Left renal pelvis (tissue), 4 donors: ENCODE measurements at places on chromosomes 2 and 18. TPM values are rescaled to one million over a fixed set of nuclear protein-coding genes. Genes with fewer than 3 reads are reported as not detected.

The ATL2 gene
- 68.7 TPM for polyA plus RNA-seq

The CTAGE1 gene
- not detected for polyA plus RNA-seq

The IL36RN gene
- polyA plus RNA-seq, result not detected

The VWC2L gene
- 0.06 TPM for polyA plus RNA-seq

DNA sequence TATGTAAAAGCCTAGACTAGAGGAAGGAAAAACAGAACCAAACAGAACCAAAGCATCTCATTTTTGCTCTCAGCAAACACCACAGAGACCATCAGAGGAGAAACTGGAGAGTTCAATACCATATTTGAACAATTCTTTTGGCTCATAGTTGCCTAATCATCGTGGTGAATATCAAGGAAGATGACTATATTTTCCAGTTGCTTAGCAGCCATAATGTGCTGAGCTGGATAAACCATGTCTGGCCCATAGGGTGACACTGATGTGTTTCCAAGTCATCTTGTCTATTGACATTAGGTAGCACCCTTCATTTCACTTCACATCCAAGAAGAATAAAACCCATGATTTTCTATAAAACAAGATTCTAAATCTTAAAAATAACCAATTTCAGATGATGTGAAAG lies 5.9 kb upstream of the XRCC5 start:
- DNase-seq, result no peak

DNA sequence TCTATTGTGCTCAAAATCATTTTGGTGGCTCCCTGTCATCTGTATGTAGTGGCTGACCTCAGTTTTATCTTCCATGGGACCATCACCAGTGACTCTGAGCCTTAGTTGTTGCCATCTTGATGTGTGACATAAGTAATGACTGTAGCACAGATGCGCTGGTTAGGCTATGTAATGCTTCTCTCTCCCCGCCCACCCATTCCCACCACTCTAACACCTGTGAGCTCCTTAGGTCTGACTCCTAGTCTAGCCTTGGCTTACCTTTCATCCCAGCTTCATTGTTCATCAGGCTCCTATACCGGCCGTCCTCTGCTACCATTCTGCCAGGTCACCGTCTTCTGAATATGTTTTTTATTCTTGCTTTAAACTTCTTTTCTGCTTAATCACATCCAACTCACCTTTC lies 17.2 kb downstream of the MYO1B start:
- no peak for DNase-seq

GRCh38 chr2:72971036-72971435 lies 53.7 kb downstream of the EMX1 start:
- no peak for DNase-seq

- DNase-seq, result no peak
Measured at GRCh38 chr2:24945907-24946306, 25.8 kb downstream of the DNAJC27 start.

DNA sequence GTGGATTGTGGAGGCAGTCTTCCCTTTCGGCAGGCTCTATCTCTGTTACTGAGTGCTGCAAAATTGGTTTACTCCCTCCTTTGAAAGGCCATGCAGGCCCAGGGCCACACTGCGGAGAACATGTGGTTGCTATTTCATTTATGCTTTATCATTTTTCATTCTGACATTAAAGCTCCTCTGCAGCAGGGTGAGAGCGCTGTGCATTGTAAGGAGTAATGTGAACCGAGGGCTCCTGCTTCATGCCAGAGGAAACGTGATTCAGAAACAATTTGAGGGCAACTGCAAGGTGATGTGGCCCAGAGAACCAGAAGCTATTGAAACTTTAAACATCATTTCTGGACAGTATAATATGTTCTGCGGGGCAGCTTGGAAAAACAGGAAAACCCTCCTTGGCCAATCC lies 341.6 kb upstream of the NT5C1B start:
- DNase-seq, result no peak

GRCh38 chr18:48639772-48640432 lies 101.1 kb downstream of the CTIF start:
- no peak for DNase-seq

DNA sequence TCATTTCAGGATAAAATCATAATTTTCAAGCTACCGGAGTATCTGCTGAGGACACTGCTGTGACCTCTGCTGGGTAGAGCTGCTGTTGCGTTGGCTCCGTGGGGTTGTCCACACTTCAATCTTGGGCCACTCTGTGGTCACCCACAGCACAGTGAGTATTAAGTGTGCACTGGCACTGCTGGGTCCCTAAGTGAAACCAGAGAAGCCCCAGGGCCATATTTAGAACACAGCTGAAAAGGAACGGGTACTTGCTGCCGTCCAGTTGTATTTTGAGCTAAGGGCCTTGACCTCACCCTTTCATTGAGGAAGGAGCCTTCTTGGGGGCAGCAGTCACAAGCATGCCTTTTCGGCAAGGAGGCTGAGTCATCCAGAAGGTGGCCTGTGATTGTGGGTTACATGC lies 10.1 kb downstream of the SLC9A4 start:
- DNase-seq, result no peak

DNA sequence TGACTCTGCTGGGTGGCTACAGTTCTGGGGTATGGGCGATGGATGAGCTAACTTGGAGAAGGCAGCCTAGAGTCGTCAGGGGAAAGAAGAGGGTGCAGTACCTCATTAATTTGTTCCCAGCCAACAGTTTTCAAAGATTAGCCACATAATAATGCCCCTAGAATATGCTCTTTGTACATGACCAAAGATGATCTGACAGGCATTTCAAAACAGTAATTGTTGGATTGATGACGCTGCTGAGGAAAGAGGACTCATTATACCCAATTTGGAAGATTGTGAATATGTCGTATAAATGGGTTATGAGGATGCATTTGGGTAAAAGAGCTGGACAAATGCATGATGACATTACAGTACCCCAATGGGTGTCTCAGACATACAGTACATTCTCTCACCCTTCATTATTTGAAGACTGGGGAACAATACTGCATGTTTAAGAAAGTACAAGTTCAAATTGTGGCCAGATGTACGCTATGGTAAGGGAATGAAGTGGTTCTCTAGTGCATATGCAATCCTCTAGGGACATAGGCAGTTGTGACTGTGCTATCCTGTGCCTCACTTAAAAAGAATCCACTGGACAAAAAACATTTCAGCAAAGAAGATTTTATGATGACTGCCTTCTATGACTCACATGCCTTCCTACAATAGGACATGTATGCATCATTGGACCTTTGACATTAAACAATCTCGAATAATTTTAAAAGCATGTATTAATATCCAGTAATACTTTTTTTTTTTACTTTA lies 233.2 kb downstream of the CNTNAP5 start:
- no peak for DNase-seq

DNA sequence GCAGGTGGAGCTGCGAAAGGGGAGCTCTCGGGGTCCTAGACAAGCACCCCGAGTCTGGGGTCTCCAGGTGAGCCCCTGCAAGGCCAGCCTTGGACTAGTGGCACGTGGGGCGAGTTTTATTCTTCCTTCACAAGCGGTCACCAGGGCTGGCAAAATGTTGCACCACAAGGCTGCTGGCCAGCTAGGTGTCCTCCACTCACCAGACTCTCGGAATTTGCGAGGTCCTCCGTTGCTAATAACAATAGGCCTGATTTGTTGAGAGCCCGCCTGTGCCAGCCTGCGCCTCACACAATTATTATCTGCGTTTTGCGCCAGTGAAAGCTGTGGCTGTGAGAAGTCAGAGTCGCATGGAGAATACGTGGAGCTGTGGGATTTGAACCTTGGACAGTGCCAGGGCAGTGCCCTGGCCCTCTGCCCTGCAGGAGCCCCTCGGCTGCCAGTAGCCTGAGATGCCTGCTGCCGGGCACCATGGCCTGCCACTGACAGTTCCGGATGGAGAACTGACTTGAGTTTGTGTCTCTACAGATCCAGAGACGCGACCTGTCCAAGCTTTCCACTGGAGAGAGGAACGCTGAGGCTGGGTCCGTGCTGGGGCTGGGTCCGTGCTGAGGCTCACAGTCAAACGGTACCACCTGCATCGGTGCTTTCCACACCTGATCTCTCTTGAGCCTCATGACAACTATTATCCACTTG lies 77.6 kb upstream of the ODC1 start:
- DNase-seq, result no peak

- DNase-seq, result no peak
Measured at GRCh38 chr2:30203156-30203555, 28.2 kb upstream of the LBH start.

GRCh38 chr2:172261292-172261691 lies 158.6 kb upstream of the DLX2 start:
- no peak for DNase-seq

- no peak for DNase-seq
Measured at GRCh38 chr2:78701546-78701945, 324.0 kb upstream of the REG3G start.
